ENCODE measurements at places on chromosomes 3 and 15.

GRCh38 chr15:39025321-39025720 lies 460.7 kb upstream of the RASGRP1 start:
- no peak for DNase-seq

DNA sequence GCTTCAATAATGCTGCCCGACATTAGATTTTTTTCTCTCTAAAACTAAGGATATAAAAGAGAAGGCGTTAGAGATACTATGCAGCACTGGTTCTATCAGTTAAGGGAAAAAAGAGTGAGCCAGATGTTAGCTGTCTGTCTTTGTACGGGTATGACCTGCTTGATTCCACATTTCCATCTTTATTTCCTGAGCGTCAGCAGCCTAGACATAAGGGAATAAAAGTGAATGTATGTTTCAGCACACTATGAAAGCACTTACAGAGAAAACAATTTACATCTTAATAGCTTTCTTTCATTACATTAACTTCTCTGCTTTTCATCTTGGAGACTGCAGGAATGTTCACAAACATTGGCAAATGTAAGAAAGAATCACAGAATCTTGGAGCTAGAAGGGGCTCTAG lies 319.3 kb downstream of the CTNNB1 start:
- DNase-seq, result no peak

DNA sequence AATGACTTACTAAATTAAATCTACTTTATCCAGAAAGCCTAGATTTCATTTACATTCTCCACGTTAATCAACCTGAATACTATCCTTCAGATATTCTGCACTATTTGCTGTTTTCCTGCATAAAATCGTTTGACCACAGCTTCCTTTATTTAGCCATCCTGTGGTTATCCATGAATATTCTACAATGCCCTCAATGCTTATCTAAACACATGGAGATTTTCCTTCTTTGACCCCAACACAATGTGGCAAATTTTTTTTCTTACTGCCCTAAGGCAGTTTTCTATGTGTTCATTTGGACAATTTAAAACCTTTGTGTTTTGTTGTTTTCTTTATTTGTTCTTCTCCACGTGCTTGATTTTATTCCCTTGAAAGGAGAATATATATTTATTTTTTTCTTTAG lies 495.5 kb upstream of the ROBO1 start:
- no peak for DNase-seq

DNA sequence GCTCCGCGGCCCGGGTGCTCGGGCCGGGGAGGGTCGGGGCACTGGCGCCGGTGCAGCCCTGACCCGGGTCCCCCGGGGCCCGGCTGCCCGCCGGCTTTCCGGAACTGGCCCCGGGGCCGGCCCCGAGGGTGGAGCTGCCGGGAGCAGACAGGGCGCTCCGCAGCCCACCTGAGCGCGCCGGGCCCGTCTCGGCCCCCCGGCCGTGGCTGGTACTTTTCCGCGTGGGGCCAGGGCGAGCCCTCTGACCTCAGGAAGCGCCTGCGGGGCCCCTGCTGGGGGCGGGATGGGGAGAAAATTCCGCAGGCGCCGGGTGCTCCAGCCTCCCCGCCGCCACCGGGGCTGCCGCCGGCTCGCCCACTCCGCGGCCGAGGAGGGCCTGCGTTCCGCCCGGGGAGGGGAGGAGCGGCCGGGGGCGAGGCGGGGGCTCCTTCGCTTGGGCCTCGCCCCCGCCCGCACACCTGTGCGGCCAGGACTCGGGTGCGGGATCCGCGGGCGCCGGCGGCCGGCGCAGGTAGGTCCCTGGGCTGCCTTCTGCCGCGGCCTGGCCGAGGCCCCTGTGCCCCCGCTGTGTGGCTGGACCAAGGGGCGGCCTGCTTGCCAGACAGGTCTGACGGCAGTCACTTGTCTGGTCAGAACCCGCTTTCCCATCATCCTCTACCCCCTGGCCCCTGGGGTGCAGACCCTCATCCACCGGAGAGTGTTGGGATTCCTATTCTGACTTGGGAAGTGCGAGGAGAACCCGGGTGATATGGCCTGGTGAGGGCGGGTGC lies 3.5 kb downstream of the FURIN start:
- DNase-seq, result peak; percentile 25

GRCh38 chr15:74988007-74988800 lies 7.2 kb upstream of the SCAMP5 start:
- peak; percentile 26 for DNase-seq

DNA sequence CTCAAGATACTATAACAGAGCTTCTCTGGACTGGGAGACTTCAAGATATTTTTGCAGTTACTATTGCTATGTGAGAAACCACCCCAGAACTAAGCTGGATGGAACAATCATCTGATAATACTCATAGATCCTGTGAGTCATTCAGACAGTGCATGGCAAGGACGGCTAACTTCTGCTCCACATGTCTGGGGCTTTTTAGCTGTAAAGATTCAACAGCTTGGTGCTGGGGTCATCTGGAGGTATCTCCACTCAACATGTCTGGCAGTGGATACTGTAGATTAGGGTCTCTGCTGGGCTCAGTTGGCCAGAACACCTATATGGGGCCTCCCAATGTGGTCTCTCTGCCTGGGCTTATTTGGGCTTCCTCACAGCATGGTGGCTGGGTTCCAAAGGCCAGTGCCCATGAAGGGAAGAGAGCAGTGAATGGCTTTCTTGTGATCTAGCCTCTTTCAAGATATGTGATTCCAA lies 117.3 kb upstream of the SLC7A14 start:
- DNase-seq, result peak; percentile 89

GRCh38 chr3:114745322-114746240 lies 401.5 kb downstream of the ZBTB20 start:
- peak; percentile 82 for DNase-seq

DNA sequence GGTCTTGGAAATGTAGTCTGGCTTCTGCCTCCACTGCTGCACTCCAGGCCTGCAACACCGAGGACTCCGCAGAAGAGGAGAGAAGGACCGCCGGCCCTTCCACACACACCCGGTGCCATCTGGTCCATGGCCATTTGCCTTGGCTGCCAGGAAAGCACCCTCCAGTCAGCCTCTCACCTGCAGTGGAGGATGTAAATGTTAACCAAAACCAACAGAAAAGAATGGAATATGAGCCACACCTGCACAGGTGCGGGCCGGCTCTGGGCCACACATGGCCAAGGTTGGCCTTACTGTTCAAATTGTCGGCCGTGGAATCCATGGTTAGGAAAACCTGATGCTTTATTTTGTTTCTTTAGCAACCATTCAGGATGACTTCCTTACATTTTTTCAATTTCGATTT lies 178.3 kb upstream of the C2CD4B start:
- no peak for DNase-seq
